ENCODE measurements at places on chromosomes 11 and 22.

DNA sequence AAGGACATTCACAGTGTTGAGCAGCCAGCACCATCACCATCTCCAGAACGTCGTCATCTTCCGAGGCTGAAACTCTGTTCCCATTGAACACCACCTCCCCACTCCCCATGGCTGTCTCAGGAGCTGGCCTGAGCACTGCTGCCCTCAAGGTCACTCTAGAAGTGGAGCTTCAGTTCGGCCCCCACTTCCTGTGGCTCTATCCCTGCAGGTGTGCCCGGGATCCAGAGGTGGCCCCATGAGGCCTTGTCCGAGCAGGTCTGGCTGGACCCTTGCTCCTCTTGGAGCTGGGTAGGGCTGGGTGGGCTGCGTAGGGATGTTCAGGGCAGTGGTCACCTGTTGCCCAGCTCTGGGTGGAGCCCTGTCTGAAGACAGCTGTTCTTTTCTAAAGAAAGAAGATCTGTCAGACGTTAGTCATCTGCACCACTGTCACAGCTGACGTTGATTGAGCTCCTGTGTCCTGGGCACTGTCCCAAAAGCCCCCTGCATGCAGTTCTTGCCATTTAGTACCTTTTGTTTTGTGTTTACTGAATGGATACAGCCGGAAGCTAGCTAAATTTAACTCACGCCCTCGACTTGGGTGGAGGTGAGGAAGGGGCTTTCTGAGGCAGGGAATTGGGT, 75.5 kb upstream of the CLDN5 start:
- DNase-seq: no peak

DNA sequence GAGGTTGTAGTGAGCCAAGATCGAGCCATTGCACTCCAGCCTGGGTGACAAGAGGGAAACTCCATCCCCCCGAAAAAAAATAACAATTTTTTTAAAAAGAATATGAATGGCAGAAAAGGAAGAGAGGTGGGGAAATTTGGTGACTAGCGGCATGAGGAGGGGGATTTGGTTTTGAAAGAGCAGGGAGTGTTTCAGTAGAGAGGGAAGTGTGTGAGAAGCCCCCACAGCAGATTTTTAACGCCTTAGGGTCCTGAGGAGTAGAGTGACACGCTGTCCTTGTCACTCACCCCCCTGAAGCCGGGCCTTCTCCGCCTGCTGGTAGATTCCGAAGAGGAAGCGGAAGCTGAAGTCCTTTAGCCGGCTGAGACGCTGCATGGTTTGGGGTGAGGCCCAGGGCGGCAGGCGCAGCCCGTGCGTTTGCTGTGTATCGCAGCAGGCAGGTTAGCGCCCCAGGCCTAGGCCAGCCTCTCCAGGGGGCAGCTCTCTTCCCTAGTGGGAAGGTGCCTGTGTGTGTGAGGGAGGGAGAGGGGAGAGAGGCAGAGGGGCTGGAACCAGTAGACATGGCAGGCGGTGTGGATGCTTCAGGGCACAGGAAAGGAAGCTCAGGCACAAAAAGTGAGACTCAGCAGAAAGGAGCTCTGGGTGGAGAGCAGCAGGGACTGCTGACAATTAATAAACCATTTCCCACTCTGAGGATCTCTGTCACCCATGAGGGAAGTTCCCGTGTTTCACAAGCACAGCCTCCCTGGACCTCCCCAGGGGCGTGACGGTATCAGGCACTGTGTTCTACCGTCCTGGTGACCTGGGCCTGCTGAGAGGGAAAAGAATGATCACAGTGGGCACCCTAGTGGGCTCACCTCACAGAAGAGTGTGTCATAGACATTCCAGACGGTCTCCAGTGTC, 3.9 kb downstream of the ACP2 start:
- no peak for DNase-seq

DNA sequence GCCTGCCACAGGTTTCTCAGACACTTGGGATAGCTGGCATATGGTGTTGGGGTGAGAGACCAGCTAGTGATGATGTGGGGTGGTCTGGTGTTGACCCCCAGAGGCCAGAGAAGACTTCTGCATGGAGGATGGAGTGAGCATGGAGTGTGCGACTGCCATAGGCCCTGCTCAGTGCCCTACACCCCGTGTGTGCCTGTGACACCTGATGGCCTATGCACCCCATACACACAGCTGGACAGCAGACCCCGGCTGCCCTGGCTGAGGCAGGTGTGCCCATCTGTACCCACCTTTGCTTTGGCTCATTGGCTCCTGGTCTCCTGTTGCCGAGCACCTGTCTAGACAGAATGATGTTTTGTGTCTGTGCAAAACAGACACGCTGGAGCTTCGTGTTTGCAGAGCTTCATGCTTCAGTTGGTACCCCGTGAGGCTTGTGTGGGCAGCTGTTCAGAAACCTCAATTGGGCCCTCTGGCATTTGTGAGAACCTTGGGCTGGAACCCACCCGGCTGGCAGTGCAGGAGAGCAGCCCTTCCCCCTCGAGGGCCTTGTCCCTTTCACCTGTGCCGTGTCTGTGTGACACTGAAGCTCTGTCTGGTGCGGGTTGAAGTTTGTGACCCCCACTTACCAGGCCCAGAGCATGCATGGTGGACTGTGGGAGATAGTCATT, 27.6 kb downstream of the BCR start:
- DNase-seq: no peak

DNA sequence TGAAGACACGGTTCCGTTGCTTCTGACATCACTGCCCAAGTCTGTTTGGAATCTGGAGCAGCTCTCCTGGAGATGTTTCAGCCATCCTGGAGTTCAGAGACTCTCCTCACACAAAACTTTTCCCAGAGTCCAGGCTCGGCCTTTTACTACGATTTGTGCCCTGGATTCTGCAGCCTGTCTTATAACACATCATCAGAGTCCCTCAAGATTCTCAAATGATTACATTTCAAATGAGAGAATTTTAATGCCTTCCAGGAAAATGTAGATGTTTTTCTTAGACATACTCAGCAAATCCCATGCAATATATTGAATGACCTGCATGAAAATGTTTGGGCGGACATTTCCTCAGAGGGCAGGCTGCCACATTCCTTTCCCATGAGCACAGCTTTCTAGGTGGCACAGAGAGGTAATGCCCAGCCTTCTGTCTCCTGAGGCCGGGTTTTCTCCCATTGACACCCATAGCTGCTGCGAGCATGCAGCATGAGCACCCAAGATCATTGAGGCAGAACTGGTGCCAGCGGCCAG, 129.1 kb downstream of the SNX19 start:
- no peak for DNase-seq

GRCh38 chr11:119891055-119891768, 162.2 kb upstream of the NECTIN1 start:
- no peak for DNase-seq

- no peak for DNase-seq
Measured at GRCh38 chr11:64638018-64638665, 47.1 kb downstream of the SLC22A12 start.
